ENCODE measurements at places on chromosomes 7 and 10. TPM values are rescaled to one million over a fixed set of nuclear protein-coding genes. Genes with fewer than 3 reads are reported as not detected.
A peak's percentile ranks its signal among the peaks of the same experiment; 100 is the strongest.

ADCYAP1R1 gene
- total RNA-seq, result not detected

CYREN gene
- total RNA-seq, result 32.5 TPM

FRMPD2 gene
- total RNA-seq, result not detected

TUBAL3 gene
- total RNA-seq, result not detected

RADIL gene
- 0.65 TPM for total RNA-seq

ABLIM1 gene
- 155 TPM for total RNA-seq

SSBP1 gene
- total RNA-seq, result 249 TPM

GBX1 gene
- not detected for total RNA-seq

DNA sequence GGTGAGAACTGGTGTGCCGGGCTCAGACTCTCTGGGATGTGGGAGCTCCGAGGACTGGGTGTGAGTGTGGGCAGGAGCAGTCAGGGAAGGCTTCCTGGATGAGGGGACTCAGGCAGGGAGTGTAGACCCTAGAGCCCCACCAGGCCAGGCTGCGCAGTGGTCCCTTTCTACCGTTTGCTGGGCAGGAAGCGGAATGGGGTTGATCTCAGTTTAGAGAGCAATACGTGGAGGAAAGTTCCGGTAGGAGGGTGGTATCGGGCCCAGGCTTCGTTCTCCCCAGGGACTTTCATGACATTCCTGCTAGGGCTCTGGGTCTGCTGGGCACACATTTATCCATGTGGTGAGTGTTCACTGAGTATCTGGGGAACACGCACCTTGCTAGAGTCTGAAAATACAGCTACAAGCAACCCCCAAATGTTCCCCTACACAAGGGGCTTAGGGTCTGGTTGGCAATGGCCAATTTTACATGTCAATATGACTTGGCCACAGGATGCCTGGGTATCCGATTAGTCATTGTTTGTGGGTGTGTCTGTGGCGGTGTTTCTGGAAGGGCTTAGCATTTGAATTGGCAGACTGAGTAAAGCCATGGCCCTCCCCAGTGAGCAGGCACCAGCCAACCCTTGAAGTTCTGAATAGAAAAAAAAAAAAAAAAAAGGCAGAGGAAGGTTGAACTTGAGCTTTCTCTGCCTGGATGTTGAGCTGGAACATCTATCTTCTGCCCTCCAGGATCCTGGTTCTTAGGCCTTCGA is 20.8 kb downstream of the GHRHR start:
- peak; percentile 9 for DNase-seq

- no peak for DNase-seq
Observed at GRCh38 chr7:33645104-33645503, 260.2 kb upstream of the BMPER start.

DNA sequence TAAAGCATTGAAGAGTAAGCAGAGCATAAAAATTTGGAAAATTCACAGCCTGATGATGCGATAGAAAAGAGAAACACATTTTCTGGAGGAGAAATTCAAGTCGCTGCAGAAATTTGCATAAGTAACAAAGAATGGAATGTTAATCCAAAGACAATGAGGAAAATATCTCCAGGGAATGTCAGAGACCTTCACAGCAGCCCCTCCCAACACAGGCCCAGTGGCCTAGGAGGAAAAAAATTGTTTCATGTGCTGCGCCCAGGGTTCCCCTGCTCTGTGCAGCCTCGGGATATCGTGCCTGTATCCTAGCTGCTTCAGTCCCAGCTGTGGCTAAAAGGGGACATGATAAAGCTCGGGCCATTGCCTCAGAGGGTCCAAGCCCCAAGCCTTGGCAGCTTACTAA is 206.8 kb downstream of the TPK1 start:
- DNase-seq, result no peak

DNA sequence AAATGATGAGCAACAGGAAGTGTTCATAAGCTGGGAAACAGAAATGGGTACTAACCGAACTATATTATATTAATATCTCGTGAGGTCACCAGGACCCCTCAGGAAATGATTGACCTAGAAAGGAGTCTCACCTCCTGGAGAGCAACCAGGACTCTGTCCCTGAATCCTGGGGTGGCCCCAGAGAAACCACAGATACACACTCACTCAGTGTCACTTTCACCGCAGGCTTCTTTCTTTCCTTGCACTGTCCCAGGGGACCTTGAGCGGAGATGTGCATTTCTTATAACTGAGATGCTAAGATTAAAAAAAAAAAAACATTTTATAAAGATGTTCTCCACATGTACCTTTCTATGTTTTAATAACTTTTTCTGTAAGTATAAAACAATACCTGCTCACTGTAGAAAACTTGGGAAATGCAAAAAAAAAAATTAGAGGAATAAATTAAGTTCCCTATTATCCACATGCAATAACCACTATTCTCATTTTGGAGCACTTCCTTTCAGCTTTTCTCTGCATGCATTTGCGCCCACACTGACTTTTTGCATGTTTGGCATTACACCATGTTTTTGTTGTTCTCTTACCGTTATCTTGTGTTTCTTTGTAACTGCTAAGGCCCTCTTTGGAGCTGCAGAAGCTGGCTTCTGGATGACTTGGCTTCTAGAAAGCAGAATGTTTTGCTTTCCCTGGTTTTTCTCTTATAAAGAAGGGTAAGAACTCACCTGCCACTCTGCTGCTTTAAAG is 15.0 kb downstream of the NOD1 start:
- no peak for DNase-seq

- peak; percentile 51 for DNase-seq
Observed at GRCh38 chr7:87926581-87927461, 7.2 kb upstream of the ADAM22 start.

GRCh38 chr7:38825721-38826440 is 83.1 kb downstream of the VPS41 start:
- no peak for DNase-seq

DNA sequence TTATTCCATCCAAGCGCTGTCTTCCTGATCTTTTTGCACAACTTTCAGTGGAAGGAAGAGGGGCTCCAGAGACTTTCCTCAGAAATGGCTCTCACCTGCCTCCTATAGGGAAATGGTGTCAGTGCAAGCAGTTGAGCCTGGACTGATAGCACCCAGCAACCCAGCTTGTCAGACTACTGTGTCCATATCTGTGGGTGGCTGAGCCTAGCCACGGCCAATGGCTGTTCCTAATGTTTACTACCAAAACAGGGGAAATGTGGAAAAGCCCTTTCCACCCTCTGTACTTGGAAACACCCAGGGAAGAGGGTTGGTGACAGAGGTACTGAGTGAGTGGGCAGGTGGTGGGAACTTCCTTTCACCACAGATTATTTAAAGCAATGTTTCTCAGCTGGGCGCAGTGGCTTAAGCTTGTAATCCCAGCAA is 4.3 kb upstream of the YKT6 start:
- peak; percentile 63 for DNase-seq

- no peak for DNase-seq
Observed at GRCh38 chr10:32923849-32924248, 34.2 kb downstream of the ITGB1 start.

DNA sequence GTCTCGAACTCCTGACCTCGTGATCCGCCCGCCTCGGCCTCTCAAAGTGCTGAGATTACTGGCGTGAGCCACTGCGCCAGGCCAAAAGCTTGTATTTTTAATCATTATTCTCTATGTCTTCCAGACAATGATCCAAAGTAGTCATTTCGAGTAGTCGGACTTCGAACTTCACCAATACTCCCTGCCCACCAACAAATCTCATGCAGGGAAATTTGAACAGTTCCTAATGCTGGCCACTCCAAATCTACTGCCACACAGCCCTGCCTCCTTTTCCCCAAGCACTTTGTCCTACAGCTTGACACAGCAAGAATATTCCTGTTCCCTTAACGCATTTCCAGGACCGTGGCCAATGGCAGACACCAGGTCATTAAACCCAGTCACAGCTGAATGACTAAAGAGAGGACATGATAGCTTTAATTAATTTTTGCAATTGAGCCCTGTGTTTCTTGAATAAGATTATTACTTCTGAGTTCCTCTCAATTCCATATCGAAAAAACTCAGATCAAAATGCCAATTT is 142.3 kb upstream of the NRP1 start:
- DNase-seq, result no peak

DNA sequence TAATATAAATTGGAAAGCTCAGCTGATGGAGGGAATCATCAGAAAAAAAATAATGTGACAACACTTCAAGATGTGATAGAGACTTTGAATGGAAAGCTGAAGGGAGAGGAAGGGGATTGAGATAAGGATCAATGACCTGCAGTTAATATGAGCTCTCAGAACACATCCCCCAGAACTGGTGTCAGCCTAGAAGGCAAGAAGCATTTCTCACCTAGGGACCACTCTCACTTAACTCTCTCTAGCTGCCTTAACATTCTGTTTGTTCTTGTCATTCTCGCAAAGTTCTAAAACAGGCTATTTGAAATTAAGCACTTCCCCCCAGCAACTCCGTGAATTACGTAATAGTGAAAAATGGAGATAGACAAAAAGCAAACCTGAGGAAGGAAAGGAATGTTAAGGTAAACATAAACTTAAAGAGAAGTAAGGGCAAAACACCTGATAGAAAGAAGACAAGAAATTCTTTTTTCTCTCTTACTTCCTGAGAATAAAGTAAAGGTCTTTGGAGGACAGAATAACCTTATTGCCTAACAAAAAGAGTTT is 1.2 kb upstream of the MPP7 start:
- no peak for DNase-seq

DNA sequence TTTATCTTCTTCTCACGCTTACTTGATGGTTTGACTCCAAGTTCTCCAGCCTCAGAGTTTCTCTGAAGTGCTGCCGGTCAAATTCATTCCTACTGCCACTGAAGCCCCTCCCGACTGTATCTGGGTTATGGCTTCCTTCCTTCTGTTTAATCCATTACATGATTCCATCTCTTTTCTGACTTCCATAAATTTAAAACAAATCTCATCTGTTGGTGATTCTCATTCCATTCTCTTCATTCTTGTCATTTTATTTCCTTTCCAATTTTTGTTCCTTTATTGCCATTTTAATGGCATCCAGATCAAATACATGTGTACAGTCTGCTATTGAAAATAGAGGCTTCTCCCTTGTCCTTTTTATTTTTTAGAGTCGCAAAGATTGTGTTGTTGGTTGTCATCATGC is 25.4 kb upstream of the HIBADH start:
- DNase-seq, result no peak

GRCh38 chr7:6637544-6638229 is 569 bp downstream of the ZNF316 start:
- DNase-seq, result peak; percentile 76

DNA sequence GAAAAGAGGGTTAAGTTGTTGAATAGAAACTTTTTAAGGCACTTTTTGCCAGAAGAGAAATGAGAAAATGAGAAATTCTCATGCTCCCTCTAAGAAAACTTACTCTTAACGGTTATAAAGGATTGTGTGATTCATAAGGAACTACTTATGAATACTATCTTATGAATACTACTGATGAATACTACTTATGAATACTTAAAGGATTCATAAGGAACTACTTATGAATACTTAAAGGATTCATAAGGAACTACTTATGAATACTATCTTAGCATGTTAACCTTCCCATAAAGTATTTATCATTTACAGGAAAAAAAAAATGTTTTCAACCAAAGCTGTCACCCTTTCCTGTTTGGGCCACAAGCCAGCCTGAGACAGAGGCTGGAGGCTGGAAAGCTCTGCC is 53.1 kb upstream of the UCN3 start:
- DNase-seq, result no peak
